ENCODE measurements at places on chromosomes 16 and 17. TPM values are rescaled to one million over a fixed set of nuclear protein-coding genes. Genes with fewer than 3 reads are reported as not detected.

DNA sequence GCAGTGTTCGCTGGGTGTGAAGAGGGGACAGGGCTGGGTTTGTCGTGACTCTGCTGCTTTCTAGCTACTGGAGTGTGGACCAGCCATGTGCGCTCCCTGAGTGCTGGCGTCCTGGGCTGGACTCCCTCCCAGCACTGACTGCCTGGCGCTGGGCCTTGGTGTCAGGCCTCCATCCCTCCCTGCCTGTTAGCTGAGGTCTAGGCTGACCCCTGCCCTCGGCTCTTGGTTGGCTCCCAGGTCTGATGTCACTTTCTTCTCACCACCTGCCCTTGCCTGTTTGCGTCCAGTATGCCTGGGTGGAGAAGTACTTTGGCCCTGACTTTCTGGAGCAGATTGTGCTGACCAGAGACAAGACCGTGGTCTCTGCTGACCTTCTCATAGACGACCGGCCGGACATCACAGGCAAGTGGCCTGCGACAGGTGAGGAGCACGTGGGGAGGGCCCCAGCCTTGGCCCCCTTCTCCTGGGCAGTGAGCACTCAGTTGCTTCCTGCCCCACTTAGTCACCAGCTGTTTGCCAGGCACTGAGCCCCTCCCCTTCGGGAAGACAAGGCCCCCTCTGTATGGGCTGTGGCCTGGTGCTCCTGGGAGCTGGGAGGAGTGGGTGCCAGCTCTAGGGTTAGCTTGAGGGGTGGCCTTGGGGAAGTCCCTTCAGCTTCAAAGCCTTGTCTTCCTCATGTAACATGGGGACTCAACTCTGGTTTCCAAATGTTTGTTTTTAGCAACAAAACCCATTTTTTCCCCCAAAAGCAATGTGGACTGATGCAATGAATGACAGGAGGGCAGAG lies 41.5 kb downstream of the NT5M start:
- no peak overlapping the region for H3K4me3 ChIP-seq
- H3K27ac ChIP-seq = no peak overlapping the region
- no peaks in the 10 kb centered on the region for H3K4me1 ChIP-seq
- H3K36me3 ChIP-seq = no peaks in the 10 kb centered on the region
- no peak for DNase-seq

- H3K27ac ChIP-seq = no peak overlapping the region
- peaks cover 29% of the 10 kb centered on the region for H3K4me1 ChIP-seq
- no peak overlapping the region for H3K4me3 ChIP-seq
- DNase-seq = no peak
- peaks cover 66% of the 10 kb centered on the region for H3K27me3 ChIP-seq
- H3K36me3 ChIP-seq = no peaks in the 10 kb centered on the region
Measured at GRCh38 chr17:49971848-49972485, 3.0 kb downstream of the DLX4 start.

GRCh38 chr17:58120195-58120822 lies 27.9 kb upstream of the OR4D1 start:
- H3K4me1 ChIP-seq = no peaks in the 10 kb centered on the region
- peak; percentile 18 for DNase-seq
- H3K36me3 ChIP-seq = no peaks in the 10 kb centered on the region
- H3K27ac ChIP-seq = no peak overlapping the region
- no peak overlapping the region for H3K4me3 ChIP-seq
- no peaks in the 10 kb centered on the region for H3K27me3 ChIP-seq

DNA sequence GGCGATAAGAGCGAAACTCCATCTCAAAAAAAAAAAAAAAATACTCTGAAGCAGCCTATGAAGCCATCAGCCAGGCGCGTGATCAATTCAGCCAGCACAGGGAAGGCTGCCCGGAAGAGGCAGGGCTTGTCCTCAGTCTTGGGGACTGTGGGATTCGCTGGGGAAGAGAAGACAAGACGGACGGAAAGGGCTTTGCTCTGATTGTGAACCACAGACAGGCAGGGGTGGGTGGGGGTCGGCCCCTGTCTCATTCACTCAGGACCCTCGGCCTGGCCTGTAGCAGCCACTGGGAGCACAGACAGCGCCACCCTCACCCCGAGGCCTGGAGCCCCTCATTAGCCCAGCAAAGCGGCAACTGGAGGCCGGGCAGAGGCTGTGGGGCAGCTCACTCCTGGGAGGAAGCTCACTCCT lies 37.2 kb downstream of the ABR start:
- no peak for DNase-seq
- H3K4me3 ChIP-seq = no peak overlapping the region
- H3K27ac ChIP-seq = no peak overlapping the region
- no peaks in the 10 kb centered on the region for H3K4me1 ChIP-seq
- no peaks in the 10 kb centered on the region for H3K36me3 ChIP-seq

- no peaks in the 10 kb centered on the region for H3K4me1 ChIP-seq
- no peaks in the 10 kb centered on the region for H3K36me3 ChIP-seq
- H3K4me3 ChIP-seq = no peak overlapping the region
- no peaks in the 10 kb centered on the region for H3K27me3 ChIP-seq
- DNase-seq = no peak
Measured at GRCh38 chr17:32258383-32259140, 7.1 kb upstream of the RHBDL3 start.

DNA sequence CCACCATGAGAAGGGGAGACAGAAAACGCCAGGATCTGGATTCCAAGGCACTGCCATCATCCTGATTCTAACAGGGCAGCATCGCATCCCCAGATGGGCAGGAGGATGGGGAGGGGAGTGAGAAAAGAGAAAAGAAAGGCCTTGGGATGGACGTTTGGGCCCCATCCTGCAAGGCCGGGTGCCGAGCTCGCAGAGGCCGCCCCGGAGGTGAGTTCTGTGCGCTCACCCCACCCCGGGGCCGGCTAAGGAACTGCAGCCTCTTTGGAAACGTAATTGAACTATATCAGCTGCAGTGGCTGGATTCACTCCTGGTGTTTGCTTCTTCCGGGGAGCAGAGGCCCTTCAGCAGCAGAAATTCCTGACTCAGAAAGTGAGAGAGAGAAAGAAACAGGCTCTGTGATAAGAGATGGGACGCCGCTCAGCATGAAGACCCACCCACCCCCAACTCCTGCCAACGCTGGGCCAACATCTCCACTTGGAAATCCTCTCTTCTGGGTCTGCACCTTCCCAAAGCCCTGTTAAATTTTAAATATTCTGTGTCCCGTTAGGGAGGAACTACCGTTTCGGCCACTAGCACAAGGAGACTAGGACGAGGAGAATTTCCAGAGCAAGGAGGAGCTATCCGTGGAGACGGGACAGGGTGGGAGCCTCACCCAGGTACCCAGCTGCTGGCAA lies 8.5 kb upstream of the SSTR2 start:
- DNase-seq = peak; percentile 76
- no peak overlapping the region for H3K27ac ChIP-seq

DNA sequence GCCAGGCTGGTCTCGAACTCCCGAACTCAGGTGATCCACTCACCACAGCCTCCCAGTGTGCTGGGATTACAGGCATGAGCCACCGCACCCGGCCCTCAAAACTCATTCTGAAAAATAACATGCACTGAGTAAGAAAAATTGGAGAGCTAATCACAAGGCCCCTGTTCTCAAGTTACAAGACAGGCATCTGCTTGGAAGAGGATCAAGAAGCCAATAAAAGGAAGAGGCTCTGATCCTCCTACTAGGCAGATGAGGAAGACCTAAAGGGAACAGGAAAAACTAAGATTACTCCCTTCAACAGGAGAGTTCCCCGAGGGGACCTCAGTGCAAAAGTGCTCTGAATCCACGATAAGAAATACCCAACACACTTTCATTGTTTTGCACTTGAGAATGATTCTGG lies 18.4 kb downstream of the BLMH start:
- H3K27ac ChIP-seq = no peak overlapping the region
- H3K36me3 ChIP-seq = peaks cover 26% of the 10 kb centered on the region
- DNase-seq = no peak
- no peak overlapping the region for H3K4me3 ChIP-seq
- peaks cover 4% of the 10 kb centered on the region for H3K4me1 ChIP-seq
- H3K27me3 ChIP-seq = no peaks in the 10 kb centered on the region

- no peaks in the 10 kb centered on the region for H3K27me3 ChIP-seq
- peaks cover 89% of the 10 kb centered on the region for H3K36me3 ChIP-seq
- H3K4me3 ChIP-seq = no peak overlapping the region
- DNase-seq = no peak
- no peaks in the 10 kb centered on the region for H3K4me1 ChIP-seq
- no peak overlapping the region for H3K27ac ChIP-seq
Measured at GRCh38 chr17:45236282-45236606, 14.6 kb downstream of the FMNL1 start.

- DNase-seq = peak; percentile 99
- peaks cover 45% of the 10 kb centered on the region for H3K4me1 ChIP-seq
- peaks cover 31% of the 10 kb centered on the region for H3K36me3 ChIP-seq
- H3K4me3 ChIP-seq = peak overlapping the region; percentile 67
- H3K27ac ChIP-seq = peak overlapping the region; percentile 100
Measured at GRCh38 chr17:1714427-1714979, 4.3 kb upstream of the TLCD2 start.

DNA sequence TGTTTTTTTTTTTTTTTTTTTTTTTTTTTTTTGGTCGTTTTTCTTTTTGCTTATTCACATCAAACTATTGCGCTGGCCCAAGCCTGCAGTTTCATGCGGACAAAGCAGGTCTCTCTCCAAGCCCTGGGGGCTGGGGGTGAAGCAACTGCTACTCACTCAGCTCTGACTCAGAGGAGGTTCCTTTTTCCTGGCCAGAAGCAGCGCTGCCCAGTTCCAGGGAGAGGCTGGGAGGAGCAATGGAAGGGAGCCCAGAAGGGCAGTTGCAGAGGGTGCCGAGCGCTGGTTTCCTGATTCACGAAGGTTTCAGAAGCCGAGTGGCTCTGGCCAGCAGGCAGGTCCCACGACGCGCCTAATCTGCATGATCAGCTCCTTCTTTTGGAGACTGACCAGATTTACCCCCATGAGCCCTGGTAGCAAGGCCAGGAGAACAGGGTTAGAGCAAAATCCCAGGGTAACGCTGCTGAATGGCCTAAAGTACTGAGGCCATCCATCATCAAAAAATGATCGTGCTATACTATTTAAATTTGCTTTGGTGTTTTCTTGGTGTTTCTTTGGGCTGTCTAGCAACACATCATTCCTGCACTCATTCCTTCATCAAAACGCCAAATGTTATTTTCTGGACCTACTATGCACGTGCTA lies 144.7 kb upstream of the SOX9 start:
- DNase-seq = peak; percentile 83
- H3K4me1 ChIP-seq = no peaks in the 10 kb centered on the region
- H3K27me3 ChIP-seq = no peaks in the 10 kb centered on the region
- no peaks in the 10 kb centered on the region for H3K36me3 ChIP-seq
- H3K27ac ChIP-seq = peak overlapping the region; percentile 35

Gene KRTAP1-1
- polyA plus RNA-seq = not detected

Gene MYL4
- 750 TPM for polyA plus RNA-seq

Gene FAM171A2
- 0.51 TPM for polyA plus RNA-seq

Gene IL17C
- polyA plus RNA-seq = not detected

Gene NEUROD2
- not detected for polyA plus RNA-seq
